Psoas muscle (tissue), 8 donors: ENCODE measurements at places on chromosomes 11 and 22. TPM values are rescaled to one million over a fixed set of nuclear protein-coding genes. Genes with fewer than 3 reads are reported as not detected.

DNA sequence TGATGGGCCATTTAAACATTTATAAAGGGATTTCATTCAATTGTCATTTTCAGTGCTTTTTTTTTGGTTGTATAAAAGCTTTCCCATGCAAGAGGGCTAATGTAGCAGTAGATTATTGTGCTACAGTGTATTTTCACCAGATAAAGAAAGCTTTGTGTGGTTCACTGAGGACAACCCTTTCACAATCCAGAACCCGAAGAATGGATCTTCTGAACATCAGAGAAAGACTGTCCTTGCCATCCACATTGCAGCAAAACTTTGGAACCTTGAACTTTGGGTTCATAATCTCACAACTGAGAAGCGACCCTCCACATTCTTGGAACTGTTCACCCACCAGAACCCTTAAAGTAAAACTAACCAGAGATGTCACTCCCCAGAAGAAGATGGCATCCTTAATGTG lies 9.3 kb downstream of the APOBEC3H start:
- no peaks in the 10 kb centered on the region for H3K4me1 ChIP-seq
- H3K27me3 ChIP-seq = peaks cover 20% of the 10 kb centered on the region
- H3K4me3 ChIP-seq = no peak overlapping the region
- no peaks in the 10 kb centered on the region for H3K36me3 ChIP-seq

DNA sequence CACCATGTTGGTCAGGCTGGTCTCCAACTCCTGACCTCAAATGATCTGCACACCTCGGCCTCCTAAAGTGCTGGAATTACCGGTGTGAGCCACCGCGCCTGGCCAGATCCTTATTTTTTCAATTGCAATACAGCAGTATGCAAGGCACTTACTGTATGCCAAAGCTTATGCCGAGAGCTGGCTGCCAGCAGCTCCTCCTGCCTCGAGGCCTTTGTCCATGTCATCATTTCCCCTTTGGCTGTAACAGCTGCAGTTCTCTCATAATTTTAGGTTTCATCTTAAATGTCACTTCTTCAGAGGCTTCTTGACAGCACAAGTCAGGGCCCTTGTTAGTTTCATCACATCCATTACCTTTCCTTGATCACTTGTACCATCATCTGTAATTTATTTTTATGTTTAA lies 1.5 kb upstream of the SREBF2 start:
- no peak overlapping the region for H3K4me3 ChIP-seq
- DNase-seq = no peak
- peaks cover 8% of the 10 kb centered on the region for H3K36me3 ChIP-seq
- H3K27ac ChIP-seq = peak overlapping the region; percentile 92
- peaks cover 17% of the 10 kb centered on the region for H3K4me1 ChIP-seq

DNA sequence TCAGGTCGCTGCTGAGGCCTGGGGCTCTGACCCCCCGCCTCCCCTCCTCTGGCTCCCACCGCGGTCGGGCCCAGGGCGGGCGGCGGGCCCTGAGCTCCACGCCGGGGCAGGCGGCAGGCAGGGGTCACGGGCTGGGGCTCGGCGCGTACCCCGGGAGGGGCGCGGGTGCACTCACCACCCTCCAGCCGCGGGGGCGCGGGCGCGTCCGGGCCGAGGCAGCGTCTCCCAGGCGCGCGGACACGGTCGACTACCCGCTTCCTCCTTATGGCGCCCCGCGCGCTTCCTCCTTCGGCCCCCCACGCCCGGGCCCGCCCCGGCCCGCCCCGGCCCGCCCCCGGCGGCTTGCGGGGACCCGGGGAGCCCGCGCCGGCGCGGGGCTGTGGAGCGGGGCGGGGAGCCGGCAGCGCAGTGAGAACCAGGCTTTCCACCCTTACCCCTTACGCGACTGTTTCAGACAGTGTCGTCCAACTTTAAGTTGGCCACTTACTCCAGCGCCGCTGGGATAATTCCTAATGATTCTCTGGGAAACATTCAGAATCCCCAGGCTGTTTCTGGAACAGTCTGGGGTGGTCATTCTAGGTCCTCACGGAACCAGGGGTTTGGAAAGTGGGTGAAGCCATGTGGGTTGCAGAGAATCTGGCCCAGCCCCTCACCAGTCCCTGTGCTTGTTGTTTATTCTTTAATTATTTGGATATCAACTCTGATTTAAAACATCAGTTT lies at the start of gene BID:
TSS of gene BID (minus strand) at position 264 of the 720 bp plus-strand sequence. CDS start 24,353 bp downstream, outside the sequence.
- H3K27ac ChIP-seq = no peak within 1 kb of the TSS
- H3K4me1 ChIP-seq = peaks cover 9% of the 10 kb centered on the region
- DNase-seq = peak; percentile 55
- no peaks in the 10 kb centered on the region for H3K36me3 ChIP-seq
- H3K4me3 ChIP-seq = peak within 1 kb of the TSS; percentile 78
- H3K27me3 ChIP-seq = no peaks in the 10 kb centered on the region

DNA sequence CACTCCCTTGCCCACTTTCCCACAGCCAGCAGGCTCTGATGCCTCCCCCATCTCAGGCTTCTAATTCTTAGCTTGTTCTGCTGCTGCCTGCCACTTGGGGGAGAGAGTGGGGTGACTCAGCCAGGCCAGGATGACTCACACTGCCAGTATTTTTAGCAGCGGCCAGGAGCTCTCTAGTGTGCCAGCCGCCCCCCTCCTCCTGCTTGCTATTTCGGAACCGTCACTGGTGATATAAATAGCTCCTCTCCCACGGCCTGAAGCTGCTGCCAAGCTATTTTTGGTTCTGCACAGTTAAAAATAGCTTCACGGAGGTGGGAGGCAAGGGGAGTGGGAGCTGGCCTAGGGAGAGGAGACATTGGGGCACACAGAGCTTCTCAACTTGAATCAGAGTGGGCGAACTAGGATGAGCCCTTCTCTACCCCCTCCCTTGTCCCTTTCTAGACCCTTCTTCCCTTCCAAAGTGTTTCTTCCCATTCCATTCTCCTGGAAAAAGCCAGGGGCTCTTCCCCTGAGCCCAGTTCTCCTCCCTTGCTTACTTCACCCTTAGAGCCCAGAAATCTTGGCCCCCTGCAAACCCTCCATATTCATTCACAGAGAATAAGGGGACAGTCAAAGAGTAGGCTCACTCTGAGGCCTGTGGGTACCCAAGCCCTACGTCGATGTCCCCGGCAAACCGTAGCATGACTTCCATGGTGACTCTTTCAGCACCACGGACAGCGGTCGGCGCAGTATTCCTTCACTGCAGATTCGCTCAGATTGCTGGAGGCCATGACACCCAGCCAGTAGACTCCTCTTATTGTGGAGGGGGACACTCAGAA lies 2.5 kb upstream of the NPAS4 start:
- no peaks in the 10 kb centered on the region for H3K27me3 ChIP-seq
- peaks cover 35% of the 10 kb centered on the region for H3K4me1 ChIP-seq
- no peak overlapping the region for H3K27ac ChIP-seq
- DNase-seq = peak; percentile 93
- no peaks in the 10 kb centered on the region for H3K36me3 ChIP-seq
- no peak overlapping the region for H3K4me3 ChIP-seq

The ART5 gene
- 2.6 TPM for total RNA-seq

The TPH1 gene
- 0.06 TPM for total RNA-seq

- H3K27me3 ChIP-seq = no peaks in the 10 kb centered on the region
- no peak for DNase-seq
- no peaks in the 10 kb centered on the region for H3K36me3 ChIP-seq
- no peak overlapping the region for H3K27ac ChIP-seq
- no peaks in the 10 kb centered on the region for H3K4me1 ChIP-seq
Observed at GRCh38 chr22:27626675-27627443, 174.7 kb downstream of the MN1 start.

- no peak overlapping the region for H3K4me3 ChIP-seq
- H3K27me3 ChIP-seq = no peaks in the 10 kb centered on the region
- no peak for DNase-seq
- no peaks in the 10 kb centered on the region for H3K4me1 ChIP-seq
- H3K27ac ChIP-seq = no peak overlapping the region
- H3K36me3 ChIP-seq = no peaks in the 10 kb centered on the region
Observed at GRCh38 chr22:23269441-23270211, 89.3 kb downstream of the BCR start.

- H3K36me3 ChIP-seq = peaks cover 8% of the 10 kb centered on the region
- no peak for DNase-seq
- no peak overlapping the region for H3K4me3 ChIP-seq
- peaks cover 58% of the 10 kb centered on the region for H3K4me1 ChIP-seq
- H3K27ac ChIP-seq = peak overlapping the region; percentile 72
Observed at GRCh38 chr11:68523743-68524142, 63.2 kb downstream of the PPP6R3 start.

DNA sequence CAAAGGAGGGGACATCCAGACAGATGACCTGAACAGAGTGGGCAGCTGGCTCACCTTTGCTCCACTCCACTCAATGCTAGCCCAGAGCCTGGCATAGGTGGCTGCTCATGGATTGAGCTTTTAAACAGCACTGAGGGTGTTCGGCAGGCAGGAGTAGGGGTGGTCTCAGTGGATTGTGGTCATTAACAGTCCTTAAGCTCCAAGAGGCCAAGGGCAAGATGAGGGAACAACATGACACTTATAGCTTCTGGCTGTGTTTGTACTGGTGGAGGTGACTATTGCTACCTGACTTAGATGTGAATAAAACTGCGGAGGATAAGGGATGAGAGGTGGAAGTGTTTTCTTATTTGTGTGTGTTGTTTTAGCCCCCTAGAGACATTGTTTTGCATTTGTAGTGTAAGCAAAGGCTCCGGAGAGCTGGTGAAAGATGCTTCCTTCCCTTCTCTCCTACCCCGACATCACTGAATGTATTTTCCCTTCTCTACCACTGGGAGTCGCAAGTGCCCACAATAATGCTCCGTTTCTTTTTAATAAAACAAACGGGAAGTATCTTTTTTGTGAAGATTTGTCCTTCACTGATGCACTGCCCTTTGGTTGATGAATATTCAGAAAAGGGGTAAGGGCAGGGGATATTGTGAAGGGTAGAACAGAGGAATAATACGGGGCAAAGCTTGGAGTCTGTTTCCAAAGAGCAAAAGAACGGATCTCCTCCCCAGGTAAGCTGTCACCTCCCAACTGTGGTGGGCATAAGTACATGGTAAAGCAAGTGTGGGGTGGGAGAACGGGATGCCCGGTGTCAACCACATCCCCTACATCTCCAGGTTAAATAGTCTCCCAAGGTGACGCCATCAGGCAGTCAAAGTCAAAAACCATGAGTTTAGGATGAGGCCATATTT lies 27.5 kb upstream of the MTNR1B start:
- no peak overlapping the region for H3K4me3 ChIP-seq
- H3K4me1 ChIP-seq = no peaks in the 10 kb centered on the region
- H3K27ac ChIP-seq = no peak overlapping the region
- no peaks in the 10 kb centered on the region for H3K36me3 ChIP-seq

DNA sequence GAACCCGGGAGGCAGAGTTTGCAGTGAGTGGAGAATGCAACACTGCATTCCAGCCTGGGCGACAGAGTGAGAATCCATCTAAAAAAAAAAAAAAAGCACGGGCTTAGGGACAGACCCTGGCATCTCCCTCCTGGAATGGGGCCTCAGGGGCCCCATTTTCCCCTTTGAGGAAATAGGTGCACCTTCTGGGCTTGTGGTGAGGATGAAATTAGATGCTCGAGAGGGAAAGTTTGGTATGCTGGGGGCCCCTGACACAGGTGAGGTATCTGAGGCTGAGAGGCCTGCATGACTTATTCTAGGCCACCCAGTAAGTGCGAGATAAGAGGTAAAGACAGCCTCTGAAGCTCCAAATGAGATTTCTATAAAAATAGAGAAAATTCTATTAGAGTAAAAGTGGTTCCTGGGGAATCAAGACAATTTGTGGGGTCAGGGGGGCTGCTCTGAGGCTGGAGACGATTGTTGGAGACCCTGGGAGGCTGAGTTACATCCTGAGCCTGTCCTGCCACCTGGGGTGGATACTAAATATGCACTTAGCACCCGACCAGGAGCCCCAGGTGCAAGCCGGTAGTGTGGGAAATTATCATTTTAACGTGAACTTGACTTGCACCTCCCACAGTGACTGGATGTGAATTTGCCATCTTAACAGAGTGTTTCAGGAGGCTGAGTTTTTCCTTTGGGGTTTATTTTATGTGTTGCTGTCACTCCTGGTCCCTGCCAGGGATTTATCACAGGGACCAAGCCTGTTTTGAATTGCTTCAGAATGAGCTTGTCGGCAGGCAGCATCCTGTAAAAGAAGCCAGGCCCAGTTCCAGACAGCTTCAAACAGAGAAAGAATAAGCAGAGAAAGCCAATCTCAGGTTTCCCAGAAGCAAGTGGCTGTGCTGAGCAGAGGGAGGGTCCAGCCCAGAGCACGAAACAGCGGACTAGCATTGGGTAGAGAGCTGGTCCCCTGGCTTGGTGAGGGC lies 48.4 kb upstream of the TSKU start:
- no peaks in the 10 kb centered on the region for H3K4me1 ChIP-seq
- H3K36me3 ChIP-seq = no peaks in the 10 kb centered on the region
- no peak for DNase-seq
- H3K4me3 ChIP-seq = no peak overlapping the region

The OR8H2 gene
- not detected for total RNA-seq
